GDM1 (cell line): ENCODE measurements at places on chromosomes 12 and 14.

GRCh38 chr12:48933664-48934311 lies 8.5 kb upstream of the FKBP11 start:
- DNase-seq = no peak

GRCh38 chr12:127389923-127390322 lies 877.0 kb upstream of the TMEM132C start:
- DNase-seq = no peak

DNA sequence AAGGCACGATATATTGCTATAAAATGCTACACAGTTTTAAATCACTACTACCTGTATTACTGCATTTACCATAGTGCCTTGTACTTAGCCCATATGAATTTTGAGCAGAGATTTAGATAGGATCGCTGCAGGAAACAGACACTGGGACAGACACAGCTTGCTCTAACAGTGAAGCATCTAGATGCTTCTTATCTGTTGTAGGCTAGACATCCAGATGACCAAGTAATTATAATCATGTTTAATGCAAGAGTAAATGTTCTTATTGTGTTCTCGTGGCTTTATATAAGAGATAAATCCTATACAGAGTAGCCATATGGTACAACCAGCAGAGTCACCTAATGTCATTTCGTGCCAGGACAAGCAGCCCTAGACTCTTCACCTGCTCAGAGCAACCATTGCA lies 92.8 kb downstream of the ASCL1 start:
- DNase-seq = no peak

- DNase-seq = no peak
Observed at GRCh38 chr12:74889563-74890236, 319.9 kb downstream of the KCNC2 start.

DNA sequence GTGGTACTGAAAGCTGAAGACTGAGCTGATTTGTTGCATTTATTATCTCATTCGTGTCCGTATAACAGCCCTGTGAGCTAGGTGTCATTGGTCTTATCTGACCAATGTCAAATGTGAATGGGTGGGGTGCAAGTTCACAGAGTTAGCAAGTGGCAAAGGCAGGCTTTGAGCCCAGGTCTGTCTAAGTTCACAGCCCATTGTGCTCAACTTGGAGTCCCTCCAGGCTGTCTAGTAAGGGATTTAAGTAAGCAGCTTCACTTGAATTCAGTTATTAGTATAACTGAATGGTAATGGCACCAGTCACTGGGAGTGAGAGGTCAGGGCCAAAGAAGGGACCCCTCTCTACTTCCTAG lies 8.5 kb downstream of the C1S start:
- DNase-seq = no peak

DNA sequence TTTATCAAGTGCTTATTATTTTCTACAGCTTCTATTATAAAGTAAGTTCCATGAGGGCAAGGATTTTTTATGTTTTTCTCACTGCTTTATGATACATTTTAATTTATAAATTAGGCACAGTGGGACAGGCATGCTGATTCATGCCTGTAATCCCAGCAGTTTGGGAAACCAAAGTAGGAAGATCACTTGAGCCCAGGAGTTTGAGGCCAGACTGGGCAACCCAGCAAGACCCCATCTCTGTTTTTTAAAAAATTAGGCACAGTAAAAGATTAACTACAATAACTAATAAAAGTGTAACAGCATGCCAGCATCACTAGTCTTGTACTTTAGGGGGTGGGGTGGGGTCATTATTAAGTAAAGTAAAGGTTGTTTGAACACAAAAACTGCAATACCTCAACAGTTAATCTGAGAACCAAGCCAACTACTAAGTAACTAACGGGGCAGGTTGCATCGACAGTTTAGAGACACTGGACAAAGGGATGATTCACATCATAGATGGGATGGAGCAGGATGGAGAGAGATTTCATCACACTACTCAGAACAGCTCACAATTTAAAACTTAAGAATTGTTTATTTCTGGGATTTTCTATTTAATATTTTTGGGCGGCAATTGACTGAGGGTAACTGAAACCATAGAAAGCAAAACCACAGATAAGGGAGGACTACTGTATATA lies 119.5 kb downstream of the PLEKHA5 start:
- DNase-seq = no peak

- no peak for DNase-seq
Observed at GRCh38 chr12:26287671-26288381, 92.5 kb downstream of the SSPN start.

GRCh38 chr14:101780887-101781239 lies 19.4 kb downstream of the PPP2R5C start:
- no peak for DNase-seq

- DNase-seq = no peak
Observed at GRCh38 chr12:19351346-19351745, 87.9 kb upstream of the AEBP2 start.

- no peak for DNase-seq
Observed at GRCh38 chr12:117040496-117040895, 58.7 kb downstream of the TESC start.

- DNase-seq = no peak
Observed at GRCh38 chr12:85036733-85037132, 582 bp downstream of the LRRIQ1 start.

- no peak for DNase-seq
Observed at GRCh38 chr12:49557917-49558215, 10.1 kb downstream of the MCRS1 start.

- no peak for DNase-seq
Observed at GRCh38 chr12:2112401-2112800, 59.6 kb downstream of the CACNA1C start.

DNA sequence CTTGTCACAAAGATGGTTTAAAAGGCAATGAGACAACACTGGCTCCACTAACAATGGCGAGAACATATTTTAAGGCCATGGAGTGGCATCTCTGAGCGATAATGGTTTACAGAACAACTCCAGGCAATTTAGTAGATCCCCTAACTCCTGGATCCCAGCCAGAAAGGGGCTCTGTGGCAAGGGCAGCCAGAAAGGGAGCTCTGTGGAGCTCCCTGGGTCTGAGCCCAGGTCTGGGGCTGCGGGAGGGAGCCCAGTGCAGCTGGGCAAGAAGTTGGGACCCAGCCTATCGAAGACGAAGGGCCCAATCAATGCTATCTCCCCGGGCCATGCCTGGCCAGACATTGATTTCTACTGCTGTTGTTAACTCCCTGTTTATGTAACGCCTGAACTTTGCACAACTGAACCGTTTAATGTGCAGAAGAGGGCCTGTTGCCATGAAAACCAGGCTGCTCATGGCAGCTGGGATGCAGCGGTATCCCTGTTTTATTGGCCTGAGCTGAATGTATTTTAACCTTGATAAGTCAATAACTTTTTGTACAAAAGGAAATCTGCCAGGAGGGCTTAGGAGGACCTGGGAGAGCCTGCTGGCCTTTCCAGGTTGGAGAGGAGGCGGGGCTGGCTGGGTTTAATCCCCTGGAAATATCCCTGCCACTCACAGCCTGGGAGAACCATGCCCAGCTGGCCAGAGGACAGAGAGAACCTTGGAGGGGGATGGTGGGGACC lies 6.7 kb upstream of the FAM222A start:
- DNase-seq = no peak

GRCh38 chr14:104147346-104148125 lies 9.1 kb downstream of the KIF26A start:
- no peak for DNase-seq

DNA sequence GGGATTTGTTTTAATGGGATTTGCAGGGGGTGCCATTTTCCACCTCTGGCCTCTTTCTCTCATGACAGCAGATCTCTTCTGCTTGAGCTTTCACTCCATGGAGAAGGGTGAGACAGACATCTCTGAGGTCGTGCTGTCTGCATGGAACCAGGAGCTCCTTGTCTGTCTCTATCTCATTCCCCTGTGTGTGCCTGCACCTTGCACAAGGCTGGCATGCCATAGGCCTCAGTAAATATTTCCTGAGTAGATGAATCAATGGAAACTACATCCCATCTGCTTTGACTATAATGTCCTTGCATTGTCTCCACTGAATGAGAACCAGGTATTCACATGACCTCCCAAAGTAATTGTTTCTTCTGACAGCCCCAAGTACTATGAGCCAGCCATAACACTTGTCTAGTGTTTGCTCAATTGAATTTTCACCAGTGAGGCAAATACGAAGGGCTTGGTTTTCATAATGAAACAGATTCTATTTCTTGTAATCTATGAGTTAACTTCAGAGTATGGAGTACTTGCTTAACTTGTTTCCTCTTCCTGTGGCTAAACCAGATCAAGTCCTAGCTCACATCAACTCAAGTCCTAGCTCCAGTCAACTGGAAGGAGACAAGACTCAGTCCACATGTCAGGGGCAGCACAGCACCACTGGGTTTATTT lies 32.3 kb downstream of the KCNK13 start:
- no peak for DNase-seq

DNA sequence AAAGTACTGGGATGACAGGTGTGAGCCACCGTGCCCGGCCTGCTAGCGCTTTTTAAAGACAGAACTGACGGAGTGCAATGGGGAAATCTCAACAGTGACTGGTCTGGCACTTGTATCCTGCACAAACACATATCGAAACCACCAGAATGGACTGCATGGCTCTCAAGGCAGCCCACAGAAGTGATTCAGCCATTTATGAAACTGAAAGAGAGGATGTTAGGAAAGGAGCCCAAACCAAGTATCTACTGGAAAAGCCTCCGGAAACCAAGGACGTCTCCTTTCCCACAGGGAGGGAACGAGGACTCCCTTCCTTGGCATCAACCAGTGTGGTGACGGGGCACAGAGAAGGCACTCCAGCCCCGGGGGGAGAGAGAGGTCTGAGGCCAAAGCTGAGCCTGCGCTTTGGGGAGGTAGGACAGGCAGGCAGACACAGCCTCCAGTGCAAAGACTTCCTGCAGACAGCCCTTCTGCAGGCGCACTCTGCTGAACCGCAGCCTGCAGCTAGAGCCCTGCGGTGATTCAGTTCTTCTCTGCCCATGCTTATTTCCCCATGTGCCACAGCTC lies 16.5 kb downstream of the SLC15A4 start:
- no peak for DNase-seq
